HepG2 (cell line): ENCODE measurements at places on chromosomes 1 and 21. TPM values are rescaled to one million over a fixed set of nuclear protein-coding genes. Genes with fewer than 3 reads are reported as not detected.

DNA sequence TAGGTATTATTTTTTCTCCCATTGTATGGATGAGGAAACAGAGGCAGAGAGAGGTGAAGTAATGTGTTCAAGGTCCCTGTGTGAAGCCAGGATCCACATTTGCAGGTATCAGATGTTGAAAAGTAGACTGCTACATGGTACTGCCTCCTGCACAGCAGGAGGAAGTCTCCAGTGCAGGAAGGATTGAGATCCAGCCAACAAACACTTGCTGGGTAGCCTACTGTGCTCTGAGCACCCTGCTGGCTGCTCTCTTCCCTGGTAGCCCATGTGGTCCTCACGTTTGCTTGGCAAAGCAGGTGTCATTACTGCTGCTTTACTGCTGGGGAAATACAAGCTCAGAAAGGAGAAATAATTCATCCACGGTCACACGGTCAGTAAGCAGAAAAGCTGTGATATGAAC is 21.3 kb upstream of the GRIK3 start:
- H3K36me3 ChIP-seq = no peaks in the 10 kb centered on the region
- DNase-seq = no peak
- H3K27me3 ChIP-seq = no peaks in the 10 kb centered on the region
- no peak overlapping the region for H3K27ac ChIP-seq
- H3K4me1 ChIP-seq = no peaks in the 10 kb centered on the region
- no peak overlapping the region for H3K4me3 ChIP-seq

GRCh38 chr1:14682941-14683621 is 84.6 kb downstream of the KAZN start:
- DNase-seq = no peak
- no peak overlapping the region for H3K4me3 ChIP-seq
- H3K27me3 ChIP-seq = peaks cover 28% of the 10 kb centered on the region
- H3K27ac ChIP-seq = no peak overlapping the region
- H3K4me1 ChIP-seq = no peaks in the 10 kb centered on the region
- no peaks in the 10 kb centered on the region for H3K36me3 ChIP-seq

GRCh38 chr1:2927393-2928360 is 93.6 kb upstream of the ACTRT2 start:
- H3K27me3 ChIP-seq = peaks cover 23% of the 10 kb centered on the region
- no peak overlapping the region for H3K27ac ChIP-seq
- no peak for DNase-seq
- H3K36me3 ChIP-seq = no peaks in the 10 kb centered on the region
- no peaks in the 10 kb centered on the region for H3K4me1 ChIP-seq

DNA sequence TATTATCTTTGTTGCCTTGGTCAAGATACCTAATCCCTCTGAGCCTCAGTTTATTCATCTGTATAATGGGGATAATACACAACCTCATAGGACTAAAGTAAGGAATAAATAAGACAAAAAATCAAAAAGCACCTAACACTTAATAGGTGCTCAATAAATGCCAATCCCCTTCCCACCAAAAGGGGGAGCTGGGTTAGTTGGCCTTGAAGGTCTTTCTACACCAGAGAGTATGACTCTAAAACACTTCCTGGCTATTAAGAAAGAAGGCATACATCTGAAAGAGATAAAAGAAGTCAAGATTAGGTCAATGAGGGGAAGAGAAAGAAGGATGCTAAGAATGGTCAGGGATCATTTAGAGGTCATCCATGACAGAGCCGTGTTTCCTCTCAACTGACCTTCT is 11.1 kb downstream of the VSIG8 start:
- H3K27ac ChIP-seq = no peak overlapping the region
- H3K36me3 ChIP-seq = no peaks in the 10 kb centered on the region
- H3K27me3 ChIP-seq = peaks cover 25% of the 10 kb centered on the region; the same call in 2 of the 3 replicates

- DNase-seq = no peak
- H3K4me3 ChIP-seq = no peak overlapping the region
- H3K4me1 ChIP-seq = no peaks in the 10 kb centered on the region
- H3K27ac ChIP-seq = no peak overlapping the region
- H3K27me3 ChIP-seq = no peaks in the 10 kb centered on the region
- no peaks in the 10 kb centered on the region for H3K36me3 ChIP-seq
Measured at GRCh38 chr1:198842686-198843085, 203.8 kb downstream of the PTPRC start.

DNA sequence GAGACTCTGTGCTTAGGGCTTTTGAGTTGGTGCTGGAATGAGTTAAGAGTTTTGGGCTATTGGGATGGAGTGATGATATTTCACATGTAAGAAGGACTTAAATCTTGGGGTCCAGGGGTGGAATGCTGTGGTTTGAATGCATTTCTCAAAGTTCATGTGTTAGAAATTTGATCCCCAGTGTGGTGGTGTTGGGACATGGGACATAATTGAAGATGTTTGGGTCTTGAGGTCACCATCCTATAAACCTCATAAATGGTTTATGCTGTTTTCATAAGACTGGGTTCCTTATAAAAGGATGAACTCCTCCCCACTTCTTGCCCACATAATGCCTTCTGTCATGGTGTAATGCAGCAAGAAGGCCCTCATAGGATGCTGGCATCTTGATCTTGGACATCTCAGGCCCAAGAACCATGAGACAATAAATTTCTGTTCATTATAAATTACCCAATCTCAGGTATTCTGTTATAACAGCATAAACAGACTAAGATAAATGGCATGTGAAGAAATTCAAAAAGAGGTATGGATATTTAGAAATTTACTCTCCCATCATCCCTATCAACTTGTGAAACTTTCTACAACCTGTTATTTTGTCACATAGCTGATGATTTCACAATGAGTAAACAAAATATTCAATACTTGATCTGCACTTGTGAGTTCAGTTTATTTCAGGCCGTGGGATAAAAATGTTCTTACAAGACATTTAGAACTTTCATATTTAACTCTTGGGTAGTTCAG is 48.0 kb upstream of the NEK7 start:
- H3K27me3 ChIP-seq = no peaks in the 10 kb centered on the region
- H3K4me3 ChIP-seq = no peak overlapping the region
- no peak for DNase-seq
- H3K36me3 ChIP-seq = no peaks in the 10 kb centered on the region
- H3K4me1 ChIP-seq = no peaks in the 10 kb centered on the region

DNA sequence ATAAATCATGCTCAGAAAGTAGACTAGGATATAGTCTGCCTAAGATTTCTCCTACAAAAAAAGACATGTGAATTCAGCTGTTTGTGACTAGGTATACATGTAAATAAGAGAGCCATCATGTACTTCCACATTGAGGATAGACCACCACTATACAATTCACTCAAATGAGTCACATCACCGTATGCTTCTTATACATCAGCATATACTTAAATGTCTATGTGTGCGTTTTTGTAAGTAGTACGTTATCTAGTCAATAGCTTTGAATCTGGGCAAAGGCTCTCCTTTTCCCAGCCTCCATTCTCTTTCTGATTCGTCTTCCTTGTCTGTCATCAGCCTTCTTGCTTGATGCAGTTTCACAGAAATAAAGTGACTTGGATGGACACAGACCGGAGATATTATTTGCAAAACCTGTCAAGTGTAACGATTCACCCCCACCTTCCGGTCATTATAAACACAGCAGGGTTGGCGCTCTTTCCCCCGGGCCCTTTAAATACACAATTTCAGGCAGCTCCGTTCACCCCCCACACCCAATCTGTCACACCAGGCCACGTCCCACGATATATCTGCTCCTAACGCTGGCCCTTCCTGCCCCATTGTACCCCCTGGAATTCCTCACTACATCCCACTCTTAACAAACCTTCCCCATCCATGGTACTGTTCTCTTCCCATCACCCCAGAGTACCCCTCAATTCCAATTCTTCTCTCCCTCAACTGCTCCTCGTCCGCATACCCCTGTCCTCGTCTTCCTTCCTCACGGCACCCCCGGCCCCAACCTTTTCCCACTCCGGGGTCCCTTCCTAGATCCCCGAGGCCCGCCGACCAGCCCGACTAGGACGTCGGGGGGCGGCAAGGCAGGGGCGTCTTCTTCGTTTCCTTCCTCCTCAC is 636 bp downstream of the VAMP4 start:
- H3K4me3 ChIP-seq = peak overlapping the region; percentile 78
- 0 out of 3 replicates have a peak, but pooled peaks cover 3% of the 10 kb centered on the region for H3K36me3 ChIP-seq
- peak overlapping the region; percentile 72 for H3K27ac ChIP-seq
- peaks cover 23% of the 10 kb centered on the region for H3K4me1 ChIP-seq
- peak; percentile 36 for DNase-seq

DNA sequence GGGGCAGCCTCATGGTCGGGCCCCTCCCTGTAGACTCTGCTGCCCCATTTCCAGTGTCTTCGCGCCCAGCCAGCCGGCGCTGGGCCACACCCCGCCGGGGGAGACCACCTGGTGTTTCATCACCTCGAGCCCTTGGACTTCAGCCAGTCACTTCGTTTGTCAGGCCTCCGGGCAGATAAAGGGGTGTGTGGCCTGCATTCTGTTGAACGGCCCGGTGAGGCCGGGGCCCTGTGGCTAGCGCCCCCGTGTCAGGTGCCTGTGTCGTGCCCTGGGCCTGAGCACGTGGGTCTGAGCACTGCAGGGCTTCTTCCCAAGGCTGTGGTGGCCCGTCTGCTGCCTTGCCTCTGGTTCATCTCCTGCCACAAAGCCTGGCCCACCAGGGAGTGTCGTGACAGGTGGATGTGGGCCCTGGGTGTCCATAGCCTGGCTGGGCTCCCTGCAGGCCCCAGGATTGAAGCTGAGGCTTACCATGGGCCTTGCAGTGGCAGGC is 65.2 kb upstream of the DIP2A start:
- no peaks in the 10 kb centered on the region for H3K27me3 ChIP-seq
- H3K36me3 ChIP-seq = peaks cover 42% of the 10 kb centered on the region; the same call in 2 of the 3 replicates
- DNase-seq = peak; percentile 15
- H3K4me1 ChIP-seq = peaks cover 20% of the 10 kb centered on the region

GRCh38 chr1:224745924-224746323 is 129.8 kb downstream of the CNIH3 start:
- no peak overlapping the region for H3K27ac ChIP-seq
- H3K4me1 ChIP-seq = no peaks in the 10 kb centered on the region
- no peak for DNase-seq
- no peak overlapping the region for H3K4me3 ChIP-seq

DNA sequence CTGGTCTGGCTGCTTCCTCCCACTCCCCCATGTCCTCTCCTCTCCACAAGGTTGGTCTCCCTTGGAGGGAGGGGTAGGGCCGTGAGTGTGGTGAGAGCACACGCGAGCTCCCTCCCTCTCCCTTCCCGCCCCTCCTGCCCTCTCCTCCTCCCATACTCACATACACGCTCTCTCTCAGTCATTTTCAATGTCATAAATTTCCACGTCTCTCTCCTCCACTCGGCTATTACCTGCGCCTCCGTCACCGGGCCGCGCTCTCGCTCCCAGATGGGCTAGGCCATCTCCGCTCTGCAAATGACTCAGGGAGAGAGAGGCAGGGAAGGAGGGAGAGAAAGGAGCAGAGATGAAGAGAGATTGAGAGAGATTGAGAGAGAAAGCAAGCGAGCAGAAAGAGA is 36.7 kb upstream of the DMBX1 start:
- H3K27ac ChIP-seq = no peak overlapping the region
- no peaks in the 10 kb centered on the region for H3K36me3 ChIP-seq
- H3K4me3 ChIP-seq = no peak overlapping the region
- peaks cover 9% of the 10 kb centered on the region for H3K27me3 ChIP-seq
- H3K4me1 ChIP-seq = no peaks in the 10 kb centered on the region
- DNase-seq = no peak

- H3K27me3 ChIP-seq = no peaks in the 10 kb centered on the region
- no peaks in the 10 kb centered on the region for H3K36me3 ChIP-seq
- no peak for DNase-seq
- no peaks in the 10 kb centered on the region for H3K4me1 ChIP-seq
- no peak overlapping the region for H3K4me3 ChIP-seq
Measured at GRCh38 chr1:230548357-230548756, 93.9 kb upstream of the COG2 start.

DNA sequence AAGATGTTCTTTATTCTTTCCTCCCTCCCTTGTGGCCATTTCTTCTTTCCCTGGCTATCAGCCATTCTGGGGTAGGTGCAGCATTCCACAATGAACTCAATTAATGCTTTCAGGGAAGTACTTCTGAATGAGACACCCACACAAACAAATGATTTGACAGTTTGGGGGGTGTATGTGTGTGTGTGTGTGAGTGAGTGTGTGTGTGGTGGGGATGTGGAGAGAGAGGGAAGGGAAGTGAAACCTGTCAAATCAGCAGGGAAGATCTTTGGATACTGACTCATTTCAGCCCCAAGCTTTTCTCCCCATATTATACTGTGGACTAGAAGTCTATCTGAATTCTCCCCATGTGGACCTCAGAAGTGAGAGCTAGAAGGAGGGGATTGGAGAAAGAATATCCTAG is 154.9 kb upstream of the CD34 start:
- H3K27me3 ChIP-seq = no peaks in the 10 kb centered on the region
- no peak overlapping the region for H3K4me3 ChIP-seq
- no peaks in the 10 kb centered on the region for H3K4me1 ChIP-seq
- H3K36me3 ChIP-seq = no peaks in the 10 kb centered on the region

DNA sequence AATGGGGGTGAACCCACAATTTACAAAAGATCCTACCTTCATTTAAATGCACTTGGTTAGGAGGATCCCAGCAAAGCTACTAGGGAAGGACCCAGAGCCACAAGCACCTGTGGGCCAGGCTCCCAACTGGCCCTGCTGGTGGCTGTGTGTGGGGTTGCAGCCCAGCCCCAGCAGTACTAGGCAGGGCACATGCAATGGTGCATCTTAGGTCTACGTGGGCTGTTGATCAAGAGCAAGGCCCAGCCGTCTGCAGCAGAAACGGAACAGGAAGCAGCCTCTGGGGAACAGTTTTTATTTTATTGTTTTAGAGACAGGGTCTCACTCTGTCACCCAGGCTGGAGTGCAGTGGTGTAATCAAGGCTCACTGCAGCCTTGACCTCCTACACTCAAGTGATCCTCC is 134.1 kb upstream of the RAB4A start:
- DNase-seq = no peak
- H3K27me3 ChIP-seq = no peaks in the 10 kb centered on the region
- H3K4me3 ChIP-seq = no peak overlapping the region
- H3K27ac ChIP-seq = no peak overlapping the region
- H3K36me3 ChIP-seq = no peaks in the 10 kb centered on the region
- peaks cover 62% of the 10 kb centered on the region for H3K4me1 ChIP-seq

- no peak overlapping the region for H3K4me3 ChIP-seq
- no peak overlapping the region for H3K27ac ChIP-seq
- peak; percentile 40 for DNase-seq
- H3K36me3 ChIP-seq = no peaks in the 10 kb centered on the region
Measured at GRCh38 chr1:171984850-171985485, 143.7 kb downstream of the DNM3 start.

GRCh38 chr1:70277875-70278274 is 56.7 kb downstream of the SRSF11 start:
- H3K4me3 ChIP-seq = no peak overlapping the region
- H3K27me3 ChIP-seq = no peaks in the 10 kb centered on the region
- H3K4me1 ChIP-seq = no peaks in the 10 kb centered on the region

- no peak overlapping the region for H3K27ac ChIP-seq
- peaks cover 37% of the 10 kb centered on the region for H3K4me1 ChIP-seq
- H3K36me3 ChIP-seq = no peaks in the 10 kb centered on the region
Measured at GRCh38 chr1:2628933-2629626, 3.7 kb downstream of the MMEL1 start.

The SPRR1B gene
- total RNA-seq = not detected in 2 replicates

The HCN3 gene
- 1.3 and 2.4 TPM in 2 replicates for total RNA-seq

The MX1 gene
- total RNA-seq = 5.8 and 6.5 TPM in 2 replicates

The PLA2G2F gene
- not detected in 2 replicates for total RNA-seq

The FMO2 gene
- not detected in 2 replicates for total RNA-seq

The FMOD gene
- not detected in 2 replicates for total RNA-seq

The WNT4 gene
- not detected in 2 replicates for total RNA-seq

The L1TD1 gene
- not detected in 2 replicates for total RNA-seq

The TRAF3IP3 gene
- total RNA-seq = not detected in 2 replicates

The TPM3 gene
- 307 and 481 TPM in 2 replicates for total RNA-seq

The SYT14 gene
- not detected in 2 replicates for total RNA-seq

The ADORA1 gene
- 0.08 and 0.11 TPM in 2 replicates for total RNA-seq
